NCI-H510A (cell line): ENCODE measurements at places on chromosomes 7 and 10.

DNA sequence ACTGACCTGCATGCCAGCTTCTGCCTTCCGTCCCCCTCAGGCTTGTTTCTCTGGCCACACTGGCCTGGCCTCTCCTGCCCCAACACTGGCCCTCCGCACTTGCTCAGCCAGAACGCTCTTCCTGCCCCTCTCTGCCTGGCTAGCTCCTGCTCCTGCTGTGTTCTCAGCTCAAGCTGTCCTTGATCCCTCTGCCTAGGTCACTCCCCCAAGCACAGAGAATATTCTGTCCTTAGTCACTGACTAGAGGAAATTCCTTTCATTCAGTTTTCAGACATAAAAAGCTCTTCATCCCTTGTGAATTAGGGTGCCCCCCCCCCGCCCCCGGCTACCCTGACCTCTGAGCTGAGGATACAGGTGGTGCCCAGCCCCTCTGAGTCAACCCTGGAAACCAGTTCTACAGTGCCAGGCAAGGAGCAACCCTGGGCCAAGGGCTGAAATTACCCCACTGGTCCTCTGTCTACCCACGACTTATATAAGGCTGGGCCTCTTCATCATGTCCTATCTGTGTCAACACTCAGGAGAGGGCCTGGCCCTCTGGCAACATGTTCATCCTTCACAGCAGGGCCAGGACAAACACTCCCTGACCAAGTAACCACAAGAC is 6.6 kb upstream of the SGPL1 start:
- DNase-seq, result no peak

DNA sequence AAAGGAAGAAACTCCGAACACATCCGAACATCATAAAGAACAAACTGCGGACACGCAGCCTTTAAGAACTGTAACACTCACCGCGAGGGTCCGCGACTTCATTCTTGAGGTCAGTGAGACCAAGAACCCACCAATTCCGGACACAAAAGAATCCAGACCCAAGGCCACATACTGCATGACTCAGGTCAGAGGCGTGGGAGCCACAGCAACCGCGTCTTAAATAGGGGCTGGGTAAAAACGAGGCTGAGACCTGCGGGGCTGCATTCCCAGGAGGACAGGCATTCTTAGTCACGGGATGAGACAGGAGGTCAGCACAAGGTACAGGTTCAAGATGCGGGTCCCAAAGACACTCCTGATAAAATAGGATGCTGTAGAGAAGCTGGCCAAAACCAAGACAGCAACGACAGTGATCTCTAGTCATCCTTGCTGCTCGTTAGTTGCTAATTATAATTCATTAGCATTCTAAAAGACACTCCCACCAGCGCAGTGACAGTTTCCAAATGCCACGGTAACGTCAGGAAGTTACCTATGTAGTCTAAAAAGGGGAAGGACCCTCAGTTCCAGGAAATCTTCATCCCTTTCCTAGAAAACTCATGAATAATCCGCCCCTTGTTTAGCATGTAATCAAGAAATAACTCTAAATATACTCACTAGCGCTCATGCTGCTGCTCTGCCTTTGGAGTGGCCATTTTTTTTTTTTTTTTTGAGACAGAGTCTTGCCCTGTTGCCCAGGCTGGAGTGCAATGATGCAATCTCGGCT is 19.3 kb downstream of the AP5Z1 start:
- no peak for DNase-seq

GRCh38 chr10:13231190-13231589 is 3.0 kb downstream of the UCMA start:
- DNase-seq, result no peak

DNA sequence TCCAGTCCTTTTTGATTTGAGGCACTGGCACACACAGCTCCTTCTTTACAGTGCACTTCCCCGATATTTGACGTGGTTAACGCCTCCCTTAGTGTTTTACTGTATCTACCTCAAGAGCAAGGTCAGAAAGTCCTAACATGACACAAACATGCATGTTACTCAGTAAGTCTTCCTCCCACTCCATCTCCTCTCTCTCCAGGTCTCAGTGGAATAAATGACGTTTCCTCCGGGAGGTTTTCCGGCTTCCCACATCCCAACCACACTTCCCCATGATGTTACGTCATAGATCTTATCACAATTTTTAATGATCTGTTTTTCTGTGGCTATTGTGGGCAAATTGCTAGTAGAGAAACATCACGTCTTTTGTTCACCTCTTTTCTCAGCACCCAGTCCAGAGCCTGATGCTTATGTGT is 165.7 kb downstream of the PTPN20 start:
- DNase-seq, result no peak

DNA sequence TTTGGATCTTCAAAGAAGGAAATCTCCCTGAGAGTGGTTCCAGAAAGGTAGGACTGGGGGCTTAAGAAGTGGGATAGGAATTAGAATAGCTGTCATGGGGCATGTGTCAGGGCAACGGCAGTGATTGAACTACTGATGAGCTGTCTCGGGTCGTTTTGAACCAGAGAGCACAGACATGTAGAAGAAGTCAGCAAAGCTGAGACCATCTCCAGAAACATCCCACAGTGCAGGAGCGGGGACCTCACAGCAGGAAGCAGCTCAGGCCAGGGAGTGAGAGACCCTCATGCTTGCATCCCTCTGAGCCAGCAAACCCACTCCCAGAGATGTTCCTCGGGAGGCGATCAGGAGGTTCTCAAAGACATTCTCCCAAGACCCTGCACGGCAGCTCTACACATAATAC is 60.1 kb downstream of the AOC1 start:
- no peak for DNase-seq

DNA sequence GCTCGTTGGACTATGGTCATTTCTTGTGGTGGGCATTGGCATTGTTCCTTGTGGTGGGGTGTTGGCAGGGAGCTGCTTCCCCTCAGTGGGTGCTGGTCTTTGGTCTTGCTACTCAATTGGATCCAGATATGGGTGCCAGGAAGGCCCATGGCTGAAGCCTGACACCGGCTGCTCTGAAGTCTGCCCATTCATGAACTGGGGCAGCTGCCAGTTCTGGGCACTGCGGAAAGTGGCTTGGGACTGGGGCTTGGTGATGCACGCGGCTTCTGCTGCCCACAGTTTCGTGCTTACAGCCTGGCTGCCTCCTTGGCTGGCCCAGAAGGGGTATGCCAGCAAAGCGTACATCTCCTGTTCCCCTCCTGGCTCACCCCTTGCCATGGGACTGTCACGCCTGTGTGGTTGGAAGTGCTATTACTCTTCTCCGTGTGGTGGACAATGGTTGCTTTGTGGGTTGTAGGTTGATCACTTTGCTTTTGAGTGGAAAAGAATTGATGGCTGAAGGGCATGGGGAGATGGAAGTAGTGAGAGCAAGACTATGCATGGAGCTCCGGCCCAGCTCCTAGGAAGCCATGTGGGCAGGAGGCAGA is 54.7 kb downstream of the ADAMTS14 start:
- DNase-seq, result no peak

- peak; percentile 15 for DNase-seq
Observed at GRCh38 chr10:116742367-116743265, at the start of gene HSPA12A. TSS of gene HSPA12A (minus strand) at chr10:116742566. CDS start at chr10:116742469, 97 bp downstream.

GRCh38 chr10:14009371-14010100 is 321.2 kb downstream of the FRMD4A start:
- DNase-seq, result no peak

DNA sequence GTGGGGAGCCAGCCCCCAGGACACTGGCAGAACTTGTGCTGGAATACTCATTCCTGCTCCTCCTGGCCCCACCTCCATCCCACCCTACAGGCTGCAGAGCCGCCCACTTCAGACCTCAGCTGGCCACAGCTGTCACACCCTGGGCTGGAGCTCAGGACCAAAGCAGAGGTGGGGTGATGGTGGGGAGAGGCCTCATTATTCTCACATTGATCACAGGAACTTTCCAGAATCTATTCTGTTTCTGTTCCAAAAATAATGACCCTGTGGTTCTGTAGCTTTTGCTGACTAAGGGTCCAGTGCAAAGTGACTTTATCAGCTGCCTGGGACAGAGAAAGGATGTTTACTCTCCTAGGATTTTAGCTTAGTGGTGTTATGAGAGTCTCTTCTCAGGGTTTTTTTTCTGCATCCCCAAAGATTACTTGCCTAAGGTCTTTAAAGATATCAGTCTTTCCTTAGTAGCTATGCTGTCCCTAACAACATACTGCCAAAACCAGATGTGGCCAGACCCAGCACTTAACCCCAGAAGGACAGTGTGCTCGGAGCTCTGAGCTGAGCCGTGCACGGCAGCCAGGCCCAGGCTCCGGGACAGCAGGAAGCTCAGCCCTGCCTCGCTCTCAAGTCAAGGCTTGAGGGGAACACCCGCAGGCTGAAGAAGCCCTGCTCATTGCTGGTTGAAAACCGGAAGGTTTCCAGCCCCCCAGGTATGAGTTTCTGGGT is 223.3 kb downstream of the MLLT10 start:
- no peak for DNase-seq

GRCh38 chr10:10657139-10657760 is 360.4 kb upstream of the CELF2 start:
- DNase-seq, result no peak

- DNase-seq, result no peak
Observed at GRCh38 chr7:44057849-44058758, 7.3 kb downstream of the PGAM2 start.

- DNase-seq, result no peak
Observed at GRCh38 chr10:133277993-133278576, 1.4 kb upstream of the ADAM8 start.

DNA sequence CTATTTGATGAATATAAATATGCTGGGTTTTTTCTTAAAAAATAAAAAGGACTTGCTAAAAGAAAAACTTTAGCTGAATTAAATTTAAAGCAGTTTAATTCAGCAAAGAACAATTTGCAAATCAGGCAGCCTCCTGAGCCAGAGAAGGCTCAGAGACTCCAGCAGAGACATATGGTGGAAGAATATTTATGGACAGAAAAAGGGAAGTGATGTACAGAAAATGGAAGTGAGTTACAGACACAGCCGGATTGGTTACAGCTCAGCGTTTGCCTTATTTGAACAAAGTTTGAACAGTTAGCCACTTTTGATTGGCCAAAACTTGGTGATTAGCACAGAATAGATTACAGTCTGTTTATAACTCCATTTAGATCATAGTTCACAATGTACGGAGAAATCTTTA is 110.3 kb downstream of the GAD2 start:
- no peak for DNase-seq

DNA sequence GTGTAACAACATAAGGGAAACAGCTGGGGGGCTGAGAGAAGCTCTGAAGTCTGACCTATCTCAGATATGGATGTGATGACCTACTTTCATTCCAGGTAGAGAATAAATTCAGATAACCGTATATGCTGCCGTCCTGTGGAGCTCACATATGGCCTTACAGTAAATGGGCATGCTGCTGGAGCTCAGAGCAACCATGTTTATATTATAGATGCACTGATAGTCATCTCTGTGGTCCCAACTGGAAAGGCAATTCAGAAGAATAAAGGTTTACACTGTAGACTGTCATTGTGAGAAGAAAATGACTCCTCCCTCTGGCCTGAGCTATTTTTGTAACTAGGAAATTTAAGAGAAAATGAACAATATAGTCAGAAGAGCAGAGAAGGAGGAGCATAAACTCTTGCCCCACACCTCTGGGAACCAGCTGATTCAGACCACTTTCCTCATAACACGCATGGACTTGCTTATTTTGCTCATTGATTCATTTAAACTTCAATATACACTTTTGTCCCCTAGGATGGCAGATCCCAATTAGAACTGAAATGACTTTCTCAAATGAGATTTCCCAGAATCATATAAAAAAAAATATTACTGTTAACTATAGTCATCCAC is 69.9 kb upstream of the NXPH1 start:
- DNase-seq, result no peak

DNA sequence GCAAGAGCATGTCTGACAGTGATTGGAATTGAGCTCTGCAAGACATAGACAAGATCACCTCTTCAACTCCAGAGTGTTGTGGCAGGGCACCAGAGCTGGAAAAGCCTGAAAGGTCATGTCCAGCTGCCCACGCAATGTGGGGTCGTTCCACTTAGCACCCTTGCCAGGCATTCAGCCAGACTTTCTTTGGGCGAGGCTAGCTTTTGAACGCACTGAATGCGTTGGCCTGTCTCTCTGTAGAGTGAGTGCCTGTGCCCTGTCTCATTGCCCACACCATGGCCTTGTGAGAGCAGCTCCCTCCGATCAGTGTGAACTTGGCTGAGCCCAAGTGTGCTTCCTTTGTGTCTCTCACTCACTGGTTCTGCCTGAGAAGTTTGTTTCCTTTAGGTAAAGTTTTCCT is 23.3 kb downstream of the UBTD1 start:
- DNase-seq, result no peak

- no peak for DNase-seq
Observed at GRCh38 chr7:33903791-33904680, 1.3 kb upstream of the BMPER start.

DNA sequence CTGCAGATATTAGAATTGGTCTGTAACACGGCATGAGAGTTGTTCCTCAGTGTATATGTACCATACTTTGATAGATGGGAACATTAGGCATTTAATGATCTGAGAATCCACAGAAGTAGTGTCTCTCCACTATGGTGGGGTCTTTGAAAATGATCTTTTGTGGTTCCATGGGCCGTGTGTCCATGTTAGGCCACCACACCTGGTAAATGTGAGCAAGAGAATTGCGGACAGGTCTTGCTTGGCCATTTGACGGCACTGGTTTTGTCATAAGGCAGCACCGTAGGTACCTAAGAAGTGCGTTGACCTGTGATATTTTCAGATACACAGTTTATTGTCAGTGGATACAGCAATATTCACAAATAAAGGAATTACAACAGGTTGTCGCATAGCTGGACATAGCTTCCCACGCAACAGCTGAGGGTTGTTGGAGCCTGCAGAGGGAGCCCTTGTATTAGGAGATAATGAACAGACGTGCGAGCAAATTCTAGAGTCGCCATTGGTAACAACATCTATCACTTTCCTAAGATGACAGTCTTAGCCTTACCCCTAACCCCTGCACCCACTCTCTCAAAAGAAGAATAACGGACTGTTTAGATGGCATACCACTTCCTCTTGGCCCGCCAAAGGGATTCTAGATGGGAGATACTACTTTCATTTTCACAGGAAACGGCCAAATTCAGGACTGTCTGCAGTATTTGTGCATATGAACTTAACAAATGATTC is 111.4 kb downstream of the COL28A1 start:
- DNase-seq, result peak; percentile 49

DNA sequence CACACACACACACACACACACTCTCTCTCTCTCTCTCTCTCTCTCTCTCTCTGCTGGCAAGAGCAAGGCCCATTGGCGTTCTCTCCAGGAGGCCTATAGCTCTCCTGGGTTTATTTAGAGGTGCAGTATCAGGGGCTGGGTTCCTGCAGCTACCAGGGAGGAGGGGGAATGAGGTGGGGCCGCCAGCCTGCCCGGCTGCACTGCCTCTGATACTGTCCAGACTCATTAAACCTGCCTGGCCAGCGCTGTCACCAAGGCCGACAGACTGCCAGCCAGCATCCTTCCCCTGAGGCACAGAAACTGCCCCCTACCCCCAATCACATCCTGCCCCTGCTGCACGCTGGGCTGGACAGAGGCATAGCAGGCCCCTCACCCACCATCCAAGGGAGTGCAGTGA is 4.3 kb downstream of the PRRT4 start:
- DNase-seq, result no peak
